ENCODE measurements at places on chromosomes 7 and 10.

DNA sequence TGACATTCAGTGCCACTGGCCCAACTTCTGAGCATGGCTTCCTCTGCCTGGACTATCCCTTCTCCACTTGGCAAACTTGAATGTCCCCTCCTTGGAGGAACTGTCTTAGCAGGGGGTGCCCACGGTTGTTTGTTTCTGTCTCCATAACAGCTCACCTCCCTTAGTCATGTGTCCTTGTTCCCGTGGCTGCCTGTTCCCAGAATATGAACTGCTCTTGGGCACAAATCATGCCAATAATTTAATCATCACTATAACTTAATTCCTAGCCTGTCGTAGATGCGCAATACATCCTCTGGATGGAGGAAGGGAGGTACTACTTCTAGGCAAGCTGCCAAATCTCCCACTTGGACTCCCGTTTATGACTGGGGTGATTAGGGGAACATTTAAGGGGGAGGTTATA lies 173.1 kb downstream of the MYOF start:
- H3K27ac ChIP-seq = no peak overlapping the region
- no peaks in the 10 kb centered on the region for H3K4me1 ChIP-seq
- H3K27me3 ChIP-seq = no peaks in the 10 kb centered on the region
- H3K36me3 ChIP-seq = no peaks in the 10 kb centered on the region
- H3K4me3 ChIP-seq = no peak overlapping the region

- DNase-seq = no peak
- H3K4me3 ChIP-seq = no peak overlapping the region
- H3K27ac ChIP-seq = no peak overlapping the region
- no peaks in the 10 kb centered on the region for H3K27me3 ChIP-seq
Measured at GRCh38 chr7:20307119-20307518, 23.6 kb upstream of the ITGB8 start.

DNA sequence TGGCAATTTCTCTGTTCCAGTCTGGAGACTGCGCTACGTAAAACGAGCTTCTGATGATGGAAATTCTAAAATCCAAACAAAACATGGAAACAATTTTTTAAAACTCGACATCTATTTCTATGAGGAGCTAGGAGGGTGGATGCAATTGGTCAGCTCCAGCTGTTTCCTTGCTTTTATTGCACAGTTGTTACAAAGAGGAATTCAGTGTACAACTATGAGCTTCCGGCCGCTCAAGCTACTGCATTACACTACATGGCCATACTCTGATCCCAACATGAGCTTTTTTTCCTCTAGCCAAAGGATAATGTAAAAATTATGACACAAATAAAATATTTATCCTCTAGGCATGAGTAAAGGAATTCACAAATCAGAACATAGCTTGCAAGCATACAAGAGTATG lies 403.1 kb upstream of the C7orf33 start:
- no peaks in the 10 kb centered on the region for H3K36me3 ChIP-seq
- H3K4me1 ChIP-seq = no peaks in the 10 kb centered on the region
- DNase-seq = no peak

DNA sequence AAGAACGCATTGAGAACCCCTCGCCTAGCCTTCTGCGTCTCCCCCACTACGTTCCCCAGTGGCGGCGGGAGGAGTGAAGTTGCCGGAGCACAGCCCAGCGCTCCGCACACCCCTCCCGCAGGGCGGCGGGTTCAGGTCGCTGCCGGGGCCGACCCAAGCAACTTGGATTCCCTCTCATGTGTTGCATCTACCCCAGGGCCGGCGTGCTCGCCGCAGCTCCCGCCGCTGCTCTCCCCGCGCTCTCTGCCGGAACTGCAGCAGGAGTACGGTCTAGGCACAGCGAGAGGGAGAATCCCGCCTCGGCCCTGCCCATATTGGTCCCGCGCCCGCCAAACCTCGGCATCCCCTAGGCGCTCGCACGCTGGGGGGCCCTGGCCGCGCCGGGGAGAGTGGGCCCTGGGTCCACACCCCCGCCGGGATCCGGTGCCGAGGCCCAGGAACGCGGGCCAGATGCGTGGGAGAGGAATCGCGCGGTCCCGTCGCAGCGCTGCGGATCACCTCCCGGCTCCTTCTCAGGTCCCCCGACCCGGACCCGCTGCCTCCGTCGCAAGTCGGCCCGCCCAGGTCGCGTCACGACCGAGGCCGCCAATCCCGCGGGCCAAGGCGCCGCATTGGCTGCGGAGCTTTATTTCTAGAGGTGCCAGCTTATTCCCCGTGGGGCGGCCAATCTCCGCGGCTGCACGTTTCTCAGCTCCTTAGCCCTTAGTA lies 648 bp upstream of the TMEM243 start:
- no peaks in the 10 kb centered on the region for H3K36me3 ChIP-seq
- DNase-seq = peak; percentile 96
- H3K27me3 ChIP-seq = no peaks in the 10 kb centered on the region
- H3K4me1 ChIP-seq = peaks cover 53% of the 10 kb centered on the region
- peak overlapping the region; percentile 67 for H3K4me3 ChIP-seq

DNA sequence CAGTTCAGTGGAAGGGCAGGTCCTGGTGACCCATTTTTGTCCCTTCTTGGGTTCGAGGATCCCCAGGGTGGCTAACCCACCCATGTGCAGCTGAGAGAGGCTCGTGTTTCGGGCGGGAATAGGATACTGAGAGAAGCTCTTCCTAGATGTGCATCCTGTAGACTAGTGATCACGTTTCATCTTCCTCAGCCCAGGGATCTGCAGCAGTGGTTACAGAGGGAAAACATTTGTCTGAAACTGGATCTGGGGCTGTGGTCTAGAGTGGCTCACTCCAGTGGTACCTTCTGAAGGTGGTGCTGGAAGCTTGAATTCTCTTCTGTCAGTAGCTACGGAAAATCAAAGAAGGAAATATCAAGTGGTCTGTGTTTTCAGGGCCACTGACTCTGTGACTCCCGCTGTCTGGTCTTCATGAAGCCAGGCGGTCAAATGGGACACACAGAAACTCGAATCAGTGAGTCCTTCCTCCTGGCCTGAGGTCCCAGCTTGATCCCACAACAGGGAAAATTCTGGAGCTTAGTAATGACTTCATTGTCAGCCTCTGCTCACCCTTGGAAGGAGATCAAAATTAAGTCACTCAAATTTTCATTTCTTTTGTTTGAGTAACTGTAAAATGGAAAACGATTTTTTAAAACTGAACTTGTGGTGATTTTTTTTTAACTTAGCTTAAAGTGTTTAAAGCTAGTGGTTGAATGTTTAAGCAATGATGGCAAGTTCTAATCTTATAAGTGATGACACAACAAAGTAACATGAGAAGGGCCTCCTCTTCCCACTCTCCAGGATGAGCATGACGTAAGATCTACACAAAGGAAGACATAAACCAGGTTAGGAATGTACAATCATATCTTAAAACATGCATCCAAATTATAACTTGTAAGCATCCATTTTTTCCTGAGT lies 469.3 kb upstream of the KLF6 start:
- H3K27me3 ChIP-seq = no peaks in the 10 kb centered on the region
- no peaks in the 10 kb centered on the region for H3K36me3 ChIP-seq
- DNase-seq = peak; percentile 49
- H3K27ac ChIP-seq = no peak overlapping the region
- H3K4me1 ChIP-seq = no peaks in the 10 kb centered on the region

GRCh38 chr10:21130108-21130507 lies 233.0 kb upstream of the NEBL start:
- no peaks in the 10 kb centered on the region for H3K36me3 ChIP-seq
- no peak overlapping the region for H3K4me3 ChIP-seq
- no peaks in the 10 kb centered on the region for H3K4me1 ChIP-seq

DNA sequence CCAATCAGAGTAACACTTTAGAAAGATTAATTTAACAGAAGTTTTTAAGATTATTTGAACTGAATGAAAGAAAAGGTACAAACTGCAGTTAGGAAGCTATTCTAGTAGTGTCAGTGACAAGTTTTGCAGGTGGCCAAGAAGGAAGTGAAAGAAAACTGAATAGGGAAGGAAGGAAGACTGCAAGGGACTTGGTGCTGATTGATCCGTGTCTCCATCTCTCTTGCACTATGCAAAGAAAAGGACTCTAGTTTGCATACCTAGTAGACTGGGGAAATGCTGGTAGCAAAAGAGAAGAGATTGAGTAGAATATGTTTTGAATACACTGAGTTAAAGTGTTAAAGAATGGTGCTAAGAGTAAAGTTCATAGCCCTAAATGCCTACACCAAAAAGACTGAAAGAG lies 33.0 kb downstream of the OR6V1 start:
- H3K4me1 ChIP-seq = peaks cover 28% of the 10 kb centered on the region
- H3K27me3 ChIP-seq = no peaks in the 10 kb centered on the region
- no peak overlapping the region for H3K27ac ChIP-seq
- DNase-seq = no peak
- H3K36me3 ChIP-seq = no peaks in the 10 kb centered on the region

Measured in spleen (tissue), 13 donors.